ENCODE measurements at places on chromosomes 6 and 20.
A peak's percentile ranks its signal among the peaks of the same experiment; 100 is the strongest.

GRCh38 chr6:17905611-17906592, 81.5 kb downstream of the KIF13A start:
- no peak for DNase-seq

DNA sequence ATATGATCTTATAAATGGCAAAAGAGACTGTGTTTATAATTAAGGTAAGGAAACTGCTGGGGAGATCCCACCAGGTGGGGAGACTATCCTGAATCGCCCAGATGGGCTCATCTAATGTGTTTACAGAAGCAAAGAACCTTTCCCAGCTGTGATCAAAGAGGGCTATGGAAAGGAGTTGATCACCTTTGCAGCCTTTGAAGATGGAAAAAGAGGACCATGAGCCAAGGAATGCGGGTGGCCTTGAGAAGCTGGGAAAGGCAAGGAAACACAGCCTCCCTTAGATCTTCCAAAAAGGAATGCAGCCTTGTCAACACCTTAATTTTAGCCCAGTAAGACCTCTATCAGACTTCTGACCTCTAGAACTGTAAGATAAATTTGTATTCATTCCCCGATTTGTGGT, 66.5 kb upstream of the ADGRG6 start:
- DNase-seq, result no peak

- no peak for DNase-seq
Measured at GRCh38 chr6:108584323-108584722, 23.6 kb downstream of the FOXO3 start.

- DNase-seq, result no peak
Measured at GRCh38 chr20:2330090-2330695, 34.4 kb downstream of the TGM3 start.

- no peak for DNase-seq
Measured at GRCh38 chr6:33661106-33661838, 40.1 kb downstream of the ITPR3 start.

DNA sequence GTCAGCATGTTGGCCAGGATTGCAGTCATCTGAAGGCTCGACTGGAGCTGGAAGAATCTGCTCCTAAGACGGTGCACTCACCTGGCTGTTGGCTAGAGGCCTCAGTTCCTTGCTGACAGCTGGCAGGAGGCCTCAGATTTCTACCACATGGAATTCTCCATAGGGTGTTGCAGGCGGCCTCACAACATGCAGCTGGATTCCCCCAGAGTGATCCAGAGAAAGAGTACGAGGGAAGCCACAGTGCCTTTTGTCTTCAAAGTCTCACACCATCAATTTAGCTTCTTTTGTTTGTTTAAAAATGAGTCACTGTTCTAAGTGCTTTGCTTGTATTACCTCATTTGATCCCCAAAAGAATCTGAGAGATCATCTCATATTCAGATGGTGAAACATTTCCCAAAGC, 65.5 kb upstream of the FYN start:
- DNase-seq, result no peak

DNA sequence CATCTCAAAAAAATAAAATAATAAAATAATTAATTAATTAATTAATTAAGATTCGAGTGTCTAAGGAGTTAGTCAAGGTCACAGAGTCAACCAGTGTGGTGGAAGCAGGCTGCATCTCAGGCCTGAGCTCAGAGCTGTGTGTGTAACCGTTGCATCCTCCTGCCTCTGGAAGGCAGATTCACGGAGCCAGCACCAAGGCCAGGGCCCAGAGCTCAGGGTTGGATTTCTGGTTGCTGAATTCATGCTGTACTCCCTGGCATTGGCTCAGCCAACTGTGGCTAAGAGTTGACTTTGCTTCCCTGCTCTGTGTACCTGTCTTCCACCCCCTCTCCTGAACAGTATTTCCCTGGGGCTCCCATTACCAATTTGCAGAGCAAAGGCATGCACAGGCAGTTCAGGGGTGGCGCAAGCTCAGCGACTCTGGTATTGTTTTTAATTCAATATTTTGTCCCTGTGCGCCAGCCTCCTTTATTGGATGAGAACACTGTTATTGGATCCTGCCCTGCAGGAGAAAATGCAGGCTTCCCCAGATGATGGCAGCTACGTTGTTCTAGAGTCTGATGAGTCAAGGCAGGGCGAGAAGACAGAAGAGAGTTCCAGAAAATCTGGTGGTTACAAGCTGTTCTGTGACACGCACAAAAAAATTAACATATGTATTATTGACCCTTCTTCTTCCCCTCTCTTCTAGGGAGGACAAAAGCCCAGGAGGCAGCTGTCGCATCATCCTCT, 12.3 kb upstream of the CTNNBL1 start:
- no peak for DNase-seq

DNA sequence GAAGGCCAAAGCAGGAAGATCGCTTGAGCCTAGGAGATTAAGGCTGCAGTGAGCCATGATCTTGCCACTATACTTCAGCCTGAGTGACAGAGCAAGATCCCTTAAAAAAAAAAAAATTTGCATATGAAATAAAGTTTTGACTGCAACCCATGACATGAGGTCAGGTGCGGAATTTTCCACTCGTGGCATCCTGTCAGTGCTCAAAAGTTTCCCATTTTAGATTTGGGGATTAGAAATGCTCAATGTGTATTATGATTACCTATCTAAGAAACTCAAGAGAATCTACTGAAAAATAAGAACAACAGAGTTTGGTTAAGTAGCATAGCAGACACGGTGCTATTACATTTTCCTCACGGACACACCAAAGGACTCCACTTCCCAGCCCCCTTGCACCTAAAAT, 11.7 kb downstream of the SLC23A2 start:
- no peak for DNase-seq

DNA sequence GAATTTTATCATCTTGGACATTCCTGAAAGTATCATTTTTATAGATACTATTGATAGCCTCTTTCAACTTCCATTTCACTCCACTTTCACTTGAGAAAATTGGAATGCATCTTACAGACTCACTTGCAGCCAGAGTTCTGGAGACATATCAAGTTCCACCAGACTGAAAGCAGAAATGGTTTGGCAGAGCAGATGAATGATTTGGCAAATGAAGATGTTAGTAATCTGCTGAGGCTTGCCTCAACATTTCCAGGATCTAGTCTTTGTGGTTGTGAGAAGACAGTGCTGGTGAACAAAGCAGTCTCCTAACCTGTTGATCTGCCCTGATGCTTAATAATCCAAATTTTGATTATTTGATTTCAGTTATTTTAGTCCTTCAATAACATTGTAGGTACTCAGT, 202.6 kb downstream of the TRDN start:
- no peak for DNase-seq

- DNase-seq, result no peak
Measured at GRCh38 chr6:136750696-136751521, 41.4 kb downstream of the MAP3K5 start.

DNA sequence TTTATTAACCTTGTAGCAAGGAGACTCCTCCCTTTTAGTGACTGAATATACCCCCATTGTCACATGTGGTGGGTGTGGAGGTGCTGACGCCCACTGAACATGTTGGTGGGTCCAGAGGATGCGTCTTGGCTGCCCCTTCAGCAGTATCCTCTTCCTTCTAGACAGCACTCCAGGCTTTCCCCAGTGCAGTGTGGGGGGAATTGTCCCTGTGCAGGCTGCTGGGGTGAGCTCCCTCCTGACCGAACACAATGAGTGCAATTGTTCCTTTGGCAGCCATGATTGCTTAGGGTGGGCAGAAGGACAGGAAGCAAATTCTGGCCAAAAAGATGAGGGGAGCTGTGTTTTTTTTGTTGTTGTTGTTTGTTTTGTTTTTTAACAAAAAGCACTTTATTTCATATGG, 209.3 kb upstream of the PDE10A start:
- DNase-seq, result no peak

DNA sequence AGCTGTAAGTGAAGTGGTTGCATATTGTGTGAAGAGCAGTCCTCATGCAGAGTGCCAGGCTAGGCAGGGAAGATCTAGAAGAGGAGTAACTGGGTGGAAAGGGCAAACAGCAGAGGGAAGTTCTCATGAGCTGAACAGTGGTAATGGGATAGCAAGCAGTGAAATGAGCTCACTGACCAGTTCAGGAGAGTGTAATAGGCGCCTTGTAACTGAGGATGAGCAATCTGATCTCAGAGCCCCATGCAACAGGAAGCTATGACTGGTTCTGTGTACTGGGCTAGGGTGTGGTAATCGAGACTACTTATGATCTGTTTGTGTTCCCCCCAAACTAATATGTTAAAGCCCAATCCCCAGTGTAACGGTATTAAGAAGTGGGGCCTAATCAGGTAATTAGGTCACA, 98.6 kb downstream of the RFX6 start:
- no peak for DNase-seq

- no peak for DNase-seq
Measured at GRCh38 chr6:21171801-21172200, 421.8 kb upstream of the SOX4 start.

DNA sequence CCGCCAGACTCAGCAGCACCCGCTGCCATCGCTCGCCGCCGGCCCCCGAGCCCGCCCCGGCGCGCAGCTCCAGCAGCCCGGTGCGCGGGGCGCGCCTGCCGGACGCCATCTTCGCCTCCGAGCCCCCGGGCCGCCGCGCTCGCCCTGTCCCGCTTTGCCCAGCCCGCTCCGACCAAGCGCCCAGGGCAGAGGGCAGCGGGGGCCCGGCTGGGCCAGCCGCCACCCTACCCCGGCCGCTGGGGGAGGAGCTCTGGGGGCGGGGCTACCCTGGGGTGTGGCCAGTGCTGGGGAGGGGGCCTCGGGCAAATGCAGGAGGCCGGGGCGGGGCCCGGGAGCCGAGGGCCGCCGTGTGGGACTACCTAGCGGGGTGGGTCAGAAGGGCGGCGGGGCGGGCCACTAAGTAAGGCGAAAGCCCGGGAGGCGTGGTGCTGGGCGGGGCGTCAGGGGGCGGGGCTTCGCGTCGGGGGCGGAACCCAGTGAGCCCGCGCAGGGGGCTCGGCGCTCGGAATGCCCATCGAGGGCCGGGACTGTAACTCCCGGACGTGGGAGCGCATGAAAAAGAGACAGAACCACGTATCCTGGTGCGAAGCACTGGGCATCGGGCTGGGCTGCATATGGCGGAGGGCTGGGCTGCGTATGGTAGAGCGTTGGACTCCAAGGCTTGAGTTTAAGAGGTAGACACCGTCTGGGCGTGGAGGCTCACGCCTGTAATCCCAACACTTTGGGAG, at the start of gene SNTA1:
TSS of gene SNTA1 (minus strand) at position 252 of the 728 bp plus-strand sequence. CDS start at position 109, 143 bp downstream.
- peak; percentile 97 for DNase-seq

DNA sequence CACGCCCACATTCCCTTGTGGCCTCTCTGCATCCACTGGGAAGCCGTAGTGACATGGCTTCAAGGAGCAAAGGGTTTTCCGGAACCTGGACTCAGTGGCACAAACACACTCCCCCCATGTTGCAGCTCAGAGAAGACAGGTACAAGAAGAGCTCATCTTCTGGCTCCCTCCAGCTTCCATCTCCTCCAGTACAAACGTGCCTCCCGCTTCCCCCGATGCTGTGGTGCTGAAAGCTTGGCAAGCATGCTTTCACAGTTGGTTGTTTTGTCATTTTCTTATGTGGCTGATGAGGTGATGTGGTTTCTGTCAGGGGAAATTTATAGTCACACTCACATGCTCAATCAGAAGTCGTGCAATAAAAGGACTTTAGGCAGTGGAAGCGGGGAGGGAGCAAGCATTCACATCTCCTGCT, 258.5 kb downstream of the KIF16B start:
- DNase-seq, result no peak

GRCh38 chr20:52143277-52143676, 48.3 kb downstream of the ZFP64 start:
- DNase-seq, result no peak

DNA sequence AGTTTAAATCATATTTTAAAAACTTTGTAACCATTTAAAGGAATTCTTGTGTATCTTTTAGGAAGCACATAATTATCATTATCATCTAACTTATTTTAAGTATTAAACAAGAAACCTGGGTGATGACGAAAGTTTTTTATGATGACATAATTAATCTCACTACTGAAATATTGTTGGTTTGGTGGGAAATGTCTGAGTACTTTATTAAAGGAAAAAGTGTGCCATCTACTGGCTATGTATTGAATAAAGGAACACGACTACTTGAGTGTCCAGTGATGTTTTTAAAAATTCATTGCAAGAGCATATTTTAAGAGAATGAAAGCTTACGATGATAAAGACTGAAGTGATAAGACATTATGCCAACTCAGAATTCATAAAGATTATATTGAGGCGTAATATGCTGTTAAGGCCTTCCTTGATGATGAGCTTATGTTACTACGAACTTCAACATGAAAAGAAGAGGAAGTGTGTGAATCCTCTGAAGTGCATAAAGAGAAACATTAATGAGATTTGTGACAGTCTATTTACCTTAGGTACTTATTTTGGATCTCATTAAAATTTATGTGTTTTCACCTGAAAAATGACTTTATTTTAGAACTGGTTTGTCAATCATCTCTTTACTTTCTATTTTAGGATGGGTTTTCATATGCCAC, 12.0 kb upstream of the TRMT11 start:
- DNase-seq, result no peak

DNA sequence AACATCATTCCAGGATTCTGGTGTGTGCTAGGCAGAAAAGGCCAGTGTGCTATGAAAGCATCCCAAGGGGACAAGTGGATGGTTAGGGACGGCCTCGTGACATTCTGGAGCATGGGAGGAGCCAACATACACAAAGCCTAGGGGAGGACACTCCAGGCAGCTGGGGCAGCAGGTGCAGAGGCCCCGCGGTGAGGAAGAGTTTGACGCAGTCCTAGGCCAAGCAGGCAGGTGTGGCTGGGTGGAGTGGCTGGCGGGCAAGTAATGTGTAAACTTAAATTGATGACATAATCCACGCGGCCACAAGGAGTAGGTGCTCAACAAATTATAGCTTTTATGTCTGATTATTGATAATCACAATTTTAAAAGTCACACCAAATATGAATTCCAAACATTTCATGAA, 93.6 kb downstream of the TMEM242 start:
- peak; percentile 19 for DNase-seq

GRCh38 chr20:18650224-18650623, 62.4 kb downstream of the DTD1 start:
- no peak for DNase-seq

- no peak for DNase-seq
Measured at GRCh38 chr20:62977613-62978560, 25.4 kb downstream of the SLC17A9 start.

GRCh38 chr20:37358366-37359150, 12.6 kb downstream of the SRC start:
- no peak for DNase-seq

DNA sequence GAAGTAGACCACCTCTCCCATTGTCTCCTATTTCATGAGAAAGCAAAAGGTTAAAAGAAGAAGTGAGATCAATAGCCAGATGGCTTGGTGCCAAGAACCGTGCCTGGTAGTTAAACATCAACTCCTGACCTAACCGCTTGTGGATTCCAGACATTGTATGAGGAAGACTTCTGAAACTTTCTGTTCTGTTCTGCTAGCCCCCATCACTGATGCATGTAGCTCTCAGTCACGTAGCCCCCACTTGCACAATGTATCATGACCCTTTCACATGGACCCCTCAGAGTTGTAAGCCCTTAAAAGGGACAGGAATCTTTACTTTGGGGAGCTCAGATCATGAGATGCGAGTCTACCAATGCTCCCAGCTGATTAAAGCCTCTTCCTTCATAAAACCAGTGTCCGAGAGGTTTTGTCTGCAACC, 301.2 kb downstream of the RNGTT start:
- no peak for DNase-seq

- no peak for DNase-seq
Measured at GRCh38 chr6:75101896-75102295, 104.0 kb downstream of the COL12A1 start.
